ENCODE measurements at places on chromosomes 6 and 20.

GRCh38 chr20:54914995-54915394 lies 439.6 kb downstream of the DOK5 start:
- DNase-seq: no peak

DNA sequence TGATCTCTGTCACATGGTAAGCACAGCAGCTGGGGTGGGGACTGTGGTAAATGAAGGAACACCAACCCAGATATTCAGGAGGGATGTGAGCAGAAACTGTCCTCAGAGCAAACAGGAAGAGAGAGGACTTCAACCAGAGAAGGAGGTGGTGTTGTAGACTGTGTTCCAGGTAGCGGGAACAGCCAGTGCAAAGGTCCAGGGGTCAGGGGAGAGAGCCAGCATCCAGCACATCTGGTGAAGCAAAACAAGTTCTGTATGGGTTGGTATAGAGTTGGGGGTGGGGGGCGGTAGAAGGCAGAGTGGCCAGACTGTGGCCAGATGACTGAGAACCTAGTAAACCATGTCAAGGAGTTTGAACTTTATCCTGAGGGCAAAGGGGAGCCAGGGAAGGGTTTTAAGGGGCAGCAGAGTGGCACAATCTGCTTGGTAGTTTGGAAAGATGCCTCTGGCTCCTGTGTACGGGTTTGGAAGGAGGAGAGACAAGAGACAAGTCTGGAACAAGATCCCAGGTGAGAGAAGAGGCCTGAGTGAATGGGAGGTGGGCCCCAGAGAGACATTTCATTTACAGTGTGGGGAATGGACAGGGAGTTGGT lies 27.8 kb upstream of the TTPAL start:
- DNase-seq: no peak

DNA sequence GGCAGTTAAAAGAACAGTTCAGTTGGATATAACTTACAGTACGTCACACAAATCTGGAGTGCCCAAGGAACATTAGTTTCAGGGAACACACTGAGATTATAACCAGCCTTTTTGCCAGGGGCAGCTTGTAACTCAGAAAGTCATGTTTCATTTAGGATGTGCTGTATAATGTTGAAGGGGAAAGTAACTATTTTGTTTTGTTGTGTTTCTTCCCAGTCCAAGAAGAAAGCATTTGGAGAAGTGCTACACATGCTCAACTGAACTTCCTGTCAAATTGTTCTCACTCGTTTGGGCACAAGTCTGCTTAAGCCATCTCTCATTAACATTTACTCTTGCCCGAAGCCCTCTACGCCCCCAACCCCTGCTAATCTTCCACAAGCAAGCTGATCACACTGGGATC lies 157.9 kb downstream of the BTBD9 start:
- DNase-seq: no peak

- no peak for DNase-seq
These were observed 21.0 kb upstream of the FYN start for GRCh38 chr6:111894272-111894671.

GRCh38 chr6:131629651-131630050 lies 1.6 kb upstream of the MED23 start:
- DNase-seq: no peak

GRCh38 chr6:143652841-143653331 lies 24.9 kb upstream of the PHACTR2 start:
- no peak for DNase-seq

DNA sequence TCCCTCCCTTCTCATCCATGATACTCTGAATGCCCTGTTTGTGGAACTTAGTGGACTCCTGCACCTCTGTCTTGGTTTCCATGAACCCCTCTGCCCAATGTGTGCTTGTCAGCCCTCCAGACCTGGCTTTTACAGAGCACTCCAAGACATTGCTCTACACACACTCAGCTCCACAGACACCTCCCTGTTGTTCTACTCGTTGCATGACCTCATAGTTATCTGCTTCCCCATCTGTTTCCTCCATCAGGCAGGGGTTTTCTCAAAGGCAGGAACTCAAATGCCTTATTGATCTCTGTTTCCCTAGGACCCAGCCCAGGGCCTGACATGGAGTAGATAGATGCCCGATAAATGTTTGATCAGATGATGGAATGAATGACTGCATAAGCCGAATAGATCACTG lies 13.3 kb downstream of the PLCG1 start:
- DNase-seq: no peak

DNA sequence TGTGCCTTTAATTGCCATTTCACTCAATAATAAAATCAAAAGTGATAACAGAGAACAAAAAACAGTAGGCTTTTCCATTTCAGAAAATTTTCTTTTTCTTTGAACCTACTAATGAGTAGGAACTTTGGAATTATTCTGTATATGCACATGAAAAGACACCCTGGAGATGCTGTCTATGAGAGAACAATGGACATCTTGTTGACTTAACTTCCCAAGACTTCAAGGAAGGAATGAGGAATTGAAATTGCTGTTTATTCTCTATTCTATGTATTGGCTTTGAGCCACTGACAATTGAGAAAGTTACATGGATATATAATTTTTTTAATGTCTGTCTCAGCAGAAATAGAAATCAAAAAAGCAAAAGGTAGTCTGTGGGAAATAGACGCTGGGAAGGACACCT lies 98.6 kb upstream of the PCSK2 start:
- DNase-seq: no peak

- no peak for DNase-seq
These were observed 511.0 kb downstream of the CDKAL1 start for GRCh38 chr6:21045135-21045700.

GRCh38 chr6:117328500-117328899 lies 63.1 kb downstream of the VGLL2 start:
- DNase-seq: no peak

- no peak for DNase-seq
These were observed 19.8 kb downstream of the HLA-E start for GRCh38 chr6:30508890-30509736.

DNA sequence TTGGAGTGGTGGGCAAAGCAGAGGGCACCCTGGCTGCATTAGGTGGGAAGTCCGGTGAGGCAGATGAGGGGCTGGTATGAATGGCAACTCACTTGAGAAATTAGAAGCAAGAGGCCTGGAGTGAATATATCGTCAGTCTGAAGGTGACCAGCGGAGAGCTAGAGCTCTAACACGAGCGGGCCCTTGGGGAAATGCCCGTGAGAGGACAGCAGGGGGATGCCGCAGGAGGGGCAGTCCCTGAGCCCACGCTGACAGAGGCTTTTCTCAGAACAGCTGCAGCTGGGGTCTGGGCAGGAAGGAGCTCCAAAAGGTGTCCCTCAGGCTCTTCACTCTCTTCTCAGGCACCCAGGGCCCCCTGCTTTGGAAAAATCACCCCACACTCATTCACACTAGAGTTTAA lies 32.0 kb upstream of the CD93 start:
- peak; percentile 67 for DNase-seq

GRCh38 chr6:30216096-30216495 lies 2.9 kb upstream of the TRIM26 start:
- DNase-seq: no peak

- DNase-seq: no peak
These were observed 47.2 kb downstream of the BACH2 start for GRCh38 chr6:90249458-90249857.

- no peak for DNase-seq
These were observed 50.2 kb downstream of the ARHGAP18 start for GRCh38 chr6:129659590-129660345.

DNA sequence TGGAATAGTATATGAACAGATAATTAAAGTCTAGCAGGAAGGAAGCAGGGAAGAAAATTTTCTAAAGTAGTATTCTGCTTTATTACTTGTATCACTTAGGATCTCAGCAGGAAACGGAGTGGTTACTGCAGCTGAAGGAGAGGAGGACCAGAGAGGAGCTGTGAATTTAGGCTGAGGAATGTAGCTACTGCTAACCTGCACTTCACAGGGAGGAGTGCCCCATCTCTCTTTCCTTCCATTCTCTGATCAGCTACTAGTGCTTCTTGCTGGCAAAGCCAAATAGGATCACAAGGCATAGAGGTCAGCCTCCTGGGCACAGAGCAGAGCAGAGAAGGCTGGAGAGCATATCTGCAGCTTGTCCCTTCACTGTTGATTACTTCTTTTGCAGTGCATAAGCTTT lies 205.3 kb upstream of the ASCC3 start:
- DNase-seq: no peak

- DNase-seq: no peak
These were observed 140.7 kb downstream of the ESR1 start for GRCh38 chr6:151948002-151948743.

DNA sequence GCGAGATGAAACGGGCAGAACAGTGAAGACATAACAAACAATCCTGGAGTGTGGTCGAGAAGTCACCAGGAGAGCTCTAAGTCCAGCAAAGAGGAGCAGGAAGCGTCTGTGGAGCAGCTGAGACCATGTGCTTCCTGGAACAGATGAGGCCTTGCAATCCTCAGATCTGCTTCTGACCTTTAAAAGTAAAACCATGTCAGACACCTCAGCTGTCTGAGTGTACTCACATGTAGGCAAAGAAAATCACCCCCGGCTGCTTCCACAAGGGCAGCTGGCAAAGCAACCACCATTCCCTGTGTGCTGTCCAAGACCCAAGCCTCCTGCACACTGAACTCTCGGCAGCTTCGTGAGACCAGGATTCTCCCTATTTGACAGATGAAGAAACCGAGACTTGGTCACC lies 76.6 kb downstream of the EDN3 start:
- DNase-seq: no peak

DNA sequence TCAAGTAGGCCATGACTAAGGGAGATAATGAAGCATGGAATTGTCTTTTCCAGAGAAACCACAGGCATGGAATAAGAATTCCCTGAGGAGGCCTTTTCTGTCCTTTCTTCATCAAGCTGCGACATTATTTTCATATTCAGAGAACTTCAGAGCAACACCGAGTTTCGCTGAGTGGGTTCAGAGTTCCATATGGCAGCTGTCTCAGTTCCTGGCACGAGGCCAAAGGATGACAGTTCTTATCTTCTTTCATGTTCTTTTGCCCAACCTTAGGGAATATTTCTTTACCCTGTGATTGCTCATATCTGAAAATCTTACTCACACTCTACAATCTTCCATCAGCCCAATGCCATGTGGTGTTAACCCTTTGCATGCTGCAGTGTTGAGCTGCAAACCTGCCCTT lies 135.3 kb upstream of the BMP2 start:
- no peak for DNase-seq

DNA sequence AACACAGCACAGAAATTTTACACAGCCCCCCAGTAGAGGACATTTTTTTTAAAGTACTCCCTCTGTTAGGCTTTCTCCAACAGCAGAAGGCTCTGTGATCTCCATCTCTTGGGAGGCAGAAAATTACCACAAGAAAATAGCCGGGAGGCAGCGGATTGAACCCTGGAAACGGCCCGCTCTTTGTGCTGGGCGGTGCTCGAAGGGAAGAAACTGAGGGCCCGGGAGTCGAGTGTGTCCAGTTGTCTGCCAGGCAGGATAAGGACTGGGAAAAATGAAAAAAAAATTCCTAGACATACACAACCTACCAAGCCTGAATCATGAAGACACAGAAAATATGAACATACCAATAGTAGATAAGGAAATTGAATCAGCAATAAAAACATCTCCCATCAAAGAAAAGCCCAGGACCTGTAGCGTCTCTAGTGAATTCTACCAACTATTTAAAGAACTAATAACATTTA lies 31.5 kb downstream of the POM121L2 start:
- DNase-seq: no peak

DNA sequence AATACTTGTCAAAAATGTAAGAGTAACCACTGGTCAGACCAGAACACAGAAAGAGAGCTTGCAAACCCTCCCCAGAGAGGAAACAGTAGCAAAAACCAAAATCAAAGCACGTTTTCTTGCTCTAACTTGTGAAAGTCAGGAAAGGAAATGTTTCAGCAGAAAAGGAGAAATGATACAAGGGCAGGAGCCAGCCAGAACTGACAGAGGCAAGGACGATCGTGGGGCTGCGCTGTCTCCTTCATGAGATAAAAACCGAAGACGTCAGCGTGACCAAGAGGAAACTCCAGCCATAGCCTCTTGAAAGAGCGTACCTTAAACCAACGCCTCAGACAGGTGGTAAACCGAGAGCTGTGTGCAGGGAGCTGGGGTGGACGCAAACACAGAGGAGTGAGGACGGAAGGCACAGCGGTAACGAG lies 27.5 kb downstream of the LAMA5 start:
- peak; percentile 73 for DNase-seq

- DNase-seq: no peak
These were observed 32.2 kb downstream of the ILRUN start for GRCh38 chr6:34664256-34664971.

GRCh38 chr6:34242252-34243130 lies 5.8 kb downstream of the HMGA1 start:
- no peak for DNase-seq

GRCh38 chr6:136499370-136499769 lies 50.9 kb downstream of the MAP7 start:
- DNase-seq: no peak

DNA sequence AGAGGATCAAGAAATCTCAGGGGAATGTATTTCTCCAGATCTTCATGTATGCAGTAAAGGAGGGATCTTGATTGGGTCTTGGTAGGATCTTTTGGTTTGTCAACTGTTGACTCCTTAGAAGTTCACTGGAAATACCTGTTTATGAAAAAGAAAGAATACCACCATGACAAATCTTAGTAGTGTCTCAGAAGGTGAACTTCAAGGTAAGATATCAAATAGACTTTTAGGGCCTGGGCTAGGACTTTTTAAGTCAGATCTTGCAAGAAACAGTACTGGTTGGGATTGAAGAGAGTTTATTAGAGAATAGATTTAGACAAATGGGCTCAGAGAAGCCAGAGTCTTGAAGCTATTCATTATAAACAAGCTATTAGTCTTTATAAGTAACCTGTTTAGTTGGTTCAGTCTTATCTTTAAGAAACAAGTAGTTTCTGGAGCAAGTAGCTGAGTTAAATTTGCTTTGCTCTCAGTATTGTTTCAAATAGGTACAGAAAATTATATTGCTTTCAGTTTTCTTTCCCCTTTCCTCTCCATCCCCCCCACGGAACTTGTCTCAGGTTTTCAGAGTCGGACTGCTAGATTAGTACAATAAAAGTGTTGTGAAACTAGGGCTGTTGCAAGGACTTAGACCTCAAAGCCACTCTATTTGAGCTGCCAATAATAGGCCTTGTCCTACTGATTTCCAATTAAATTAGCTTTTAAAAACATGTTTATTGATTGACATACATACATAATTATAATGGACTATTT lies 529.1 kb upstream of the CITED2 start:
- peak; percentile 56 for DNase-seq

GRCh38 chr20:38249536-38250310 lies 10.8 kb downstream of the KIAA1755 start:
- DNase-seq: no peak

DNA sequence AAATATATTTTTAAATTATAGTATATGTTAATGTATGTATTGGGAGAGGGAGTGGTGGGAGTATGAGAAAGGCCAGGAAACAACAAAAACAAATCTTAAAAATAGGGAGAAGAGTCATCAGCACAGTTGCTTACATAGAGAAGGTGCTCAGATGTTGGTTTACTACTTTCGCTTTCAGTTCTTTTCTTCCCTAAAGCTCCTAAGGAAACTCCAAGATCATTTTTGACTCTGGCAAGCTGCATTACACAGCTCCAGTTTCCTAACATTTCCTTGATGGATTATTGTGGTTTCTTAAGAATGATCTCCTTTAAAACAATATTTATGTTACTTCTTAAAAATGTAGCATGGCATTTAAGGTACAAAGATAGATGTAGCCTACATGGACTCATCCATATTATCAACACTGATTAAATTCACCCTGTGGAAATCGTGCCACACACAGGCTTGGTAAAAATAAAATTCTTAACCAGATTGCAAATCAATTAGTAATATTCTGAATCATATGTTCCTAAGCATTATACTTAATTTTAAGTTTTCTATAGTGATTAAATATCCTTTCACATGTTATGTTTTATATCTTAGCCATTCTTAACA lies 118.0 kb upstream of the MAN1A1 start:
- DNase-seq: no peak
